Cortex of kidney (tissue), 1 donor: ENCODE measurements at places on chromosomes 2 and 18.

DNA sequence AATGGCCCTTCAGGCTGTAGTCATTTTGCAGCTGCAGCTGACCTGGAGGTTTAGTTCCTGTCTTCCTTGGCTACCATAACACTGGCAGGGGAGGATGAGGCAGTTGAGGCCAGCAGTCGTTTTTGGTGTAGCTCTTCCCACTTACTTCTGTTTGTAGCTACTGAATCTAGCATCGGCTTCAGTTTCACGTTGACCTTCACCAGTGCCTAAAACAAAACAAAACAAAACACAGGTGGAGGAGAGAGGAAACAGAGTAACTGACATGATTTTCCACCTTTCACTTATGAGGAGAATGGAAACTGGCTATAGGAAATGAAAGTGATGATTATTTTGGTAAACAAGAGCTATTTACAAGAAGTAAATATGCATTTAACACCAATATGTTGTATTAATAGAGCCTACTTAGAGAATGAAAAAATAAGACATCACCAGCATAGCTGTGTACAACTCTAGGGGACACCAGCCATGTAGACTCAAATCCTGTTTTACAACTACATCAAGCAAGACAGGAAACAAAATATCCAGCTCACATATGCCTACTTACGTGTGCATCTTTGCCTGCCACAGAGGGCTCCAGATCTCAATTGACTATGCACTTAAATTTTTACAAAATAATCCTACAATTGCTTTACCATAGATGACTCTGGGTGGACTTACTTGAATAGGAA lies 236.9 kb downstream of the AGPS start:
- no peak for DNase-seq

GRCh38 chr2:67318993-67319481 lies 78.1 kb upstream of the ETAA1 start:
- no peak for DNase-seq

GRCh38 chr2:10395893-10396292 lies 52.2 kb downstream of the ODC1 start:
- DNase-seq, result no peak

- no peak for DNase-seq
Measured at GRCh38 chr2:140416577-140416976, 1636.4 kb upstream of the NXPH2 start.

- no peak for DNase-seq
Measured at GRCh38 chr2:156653675-156654074, 217.5 kb downstream of the GPD2 start.

GRCh38 chr2:24508878-24509277 lies 17.8 kb downstream of the NCOA1 start:
- no peak for DNase-seq

DNA sequence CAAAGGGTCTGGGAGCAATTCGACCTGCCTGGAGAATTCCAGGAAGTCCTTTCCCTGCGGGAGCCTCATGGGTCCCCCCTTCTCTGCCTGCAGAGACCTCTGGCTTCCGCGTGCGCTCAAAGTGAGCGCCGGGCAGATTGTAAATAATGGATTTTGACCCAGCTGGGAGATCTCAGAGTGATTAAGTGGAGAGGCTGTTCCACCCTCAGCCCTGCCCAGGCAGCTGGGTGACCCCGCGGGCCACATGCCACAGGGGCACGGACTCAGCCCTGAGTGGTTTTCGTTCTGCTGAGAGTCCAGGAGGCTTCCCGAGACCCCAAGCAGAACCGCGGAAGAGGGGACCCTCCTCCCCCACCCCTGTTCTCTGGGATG lies 1.2 kb downstream of the KCNG2 start:
- no peak for DNase-seq

DNA sequence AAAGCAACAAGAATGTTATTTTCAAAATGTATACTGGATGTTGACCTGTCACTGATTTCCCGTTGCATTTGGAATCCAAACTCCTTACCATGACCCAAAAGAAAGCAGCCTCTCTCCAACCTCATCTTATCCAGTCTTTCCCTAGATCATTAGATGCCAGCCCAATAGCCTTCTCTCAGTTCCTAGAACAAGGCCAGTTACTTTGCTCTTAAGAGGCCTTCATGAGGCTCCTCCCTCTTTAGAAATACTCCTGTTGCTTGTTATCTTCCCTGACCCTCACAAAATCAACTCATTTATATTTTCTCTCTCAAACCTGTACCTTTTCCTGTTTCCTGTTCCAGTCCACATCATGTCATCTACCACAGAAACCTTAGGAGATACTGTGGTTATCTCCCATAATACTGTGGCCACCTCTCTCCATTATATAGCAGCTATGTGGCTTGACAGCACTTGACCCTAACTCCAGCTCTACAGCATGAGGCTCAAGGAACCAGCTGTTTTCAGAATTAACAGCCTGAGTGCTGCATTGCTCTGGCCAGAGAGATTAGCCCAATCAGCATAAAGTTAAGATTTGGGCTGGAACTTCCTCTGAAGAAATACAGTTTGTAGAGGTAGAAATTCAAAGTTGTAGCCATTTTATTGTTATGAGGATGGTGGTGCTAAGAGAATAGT lies 22.8 kb downstream of the SRBD1 start:
- DNase-seq, result no peak

GRCh38 chr2:236446521-236446920 lies 123.1 kb upstream of the ACKR3 start:
- no peak for DNase-seq

DNA sequence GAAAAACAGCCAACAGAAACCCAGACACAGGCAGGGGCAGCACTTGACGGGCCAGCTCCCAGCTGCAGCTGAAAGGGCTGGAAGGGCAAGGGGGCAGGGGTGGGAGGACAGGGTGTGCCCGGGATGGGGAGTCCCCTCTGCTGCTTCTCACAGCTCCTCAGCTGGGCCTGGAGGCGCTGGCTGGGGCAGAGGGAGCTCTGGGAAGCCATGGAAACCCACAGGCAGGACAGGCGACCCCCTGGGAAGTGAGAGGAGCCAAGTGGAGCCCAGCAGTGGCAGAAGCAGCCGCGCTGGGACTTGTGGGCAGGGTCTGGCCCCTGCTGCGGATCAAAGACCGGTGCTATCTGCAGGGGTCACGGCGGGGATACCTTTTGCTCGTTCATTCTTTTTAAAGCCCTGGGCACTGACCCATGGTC lies 20.7 kb downstream of the OTOF start:
- DNase-seq, result no peak

DNA sequence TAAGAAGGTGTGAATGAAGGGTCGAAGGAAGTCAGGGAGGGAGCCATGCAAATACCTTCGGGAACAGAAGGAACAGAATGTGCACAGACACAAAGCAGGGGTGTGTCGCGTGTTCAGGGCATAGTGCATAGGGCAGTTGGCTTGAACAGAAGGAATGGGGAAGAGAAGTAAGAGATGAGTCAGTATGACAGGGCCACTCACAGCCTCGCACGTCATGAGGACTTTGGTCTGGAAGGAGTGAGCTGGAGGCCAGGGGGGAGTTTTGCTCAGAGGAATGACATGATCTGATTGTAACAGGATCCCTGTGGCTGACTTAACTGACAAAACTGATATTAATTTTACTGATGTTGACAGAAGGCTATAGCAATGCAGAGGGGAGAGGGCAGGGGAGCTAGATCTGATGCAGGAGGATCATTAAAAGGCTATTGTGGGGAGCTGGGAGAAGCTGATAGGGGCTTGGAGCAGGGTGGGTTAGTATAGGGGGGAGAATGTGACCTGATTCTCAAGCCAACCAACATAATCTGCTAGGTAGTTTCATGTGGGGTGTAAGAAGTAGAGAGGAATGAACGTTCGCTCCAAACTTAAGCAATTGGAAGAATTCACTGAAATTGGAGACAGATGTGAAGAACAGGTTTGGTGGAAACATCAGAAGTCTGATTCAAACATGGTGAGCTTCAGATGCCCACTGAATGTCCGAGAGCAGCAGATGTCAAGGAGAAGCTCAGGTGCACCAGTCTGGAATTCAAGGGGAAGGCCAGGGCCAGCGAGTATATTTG lies 60.4 kb upstream of the COPS8 start:
- no peak for DNase-seq

GRCh38 chr2:46499392-46499785 lies 20.0 kb downstream of the TMEM247 start:
- DNase-seq, result no peak

GRCh38 chr2:240636563-240637115 lies 11.4 kb downstream of the GPR35 start:
- no peak for DNase-seq

DNA sequence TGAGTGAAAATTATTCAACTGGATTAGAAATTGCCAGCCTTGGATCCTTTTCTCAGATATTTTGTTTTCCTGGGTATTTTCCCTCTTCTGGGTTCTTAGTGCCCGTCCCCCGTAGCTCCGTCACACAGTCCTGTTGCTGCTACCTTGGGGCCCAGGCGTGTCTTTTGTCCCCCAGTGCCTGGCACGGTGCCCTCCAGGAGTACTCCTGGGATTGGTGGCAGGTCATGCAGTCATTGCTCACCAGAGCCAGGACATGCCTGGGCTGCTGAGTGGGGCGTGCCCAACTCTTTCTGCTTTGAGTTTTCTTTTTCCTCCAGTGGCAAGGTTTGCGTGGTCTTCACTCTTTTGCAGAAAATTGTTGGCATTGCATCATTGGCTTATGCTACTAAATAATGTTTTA lies 275.2 kb downstream of the AGAP1 start:
- no peak for DNase-seq

DNA sequence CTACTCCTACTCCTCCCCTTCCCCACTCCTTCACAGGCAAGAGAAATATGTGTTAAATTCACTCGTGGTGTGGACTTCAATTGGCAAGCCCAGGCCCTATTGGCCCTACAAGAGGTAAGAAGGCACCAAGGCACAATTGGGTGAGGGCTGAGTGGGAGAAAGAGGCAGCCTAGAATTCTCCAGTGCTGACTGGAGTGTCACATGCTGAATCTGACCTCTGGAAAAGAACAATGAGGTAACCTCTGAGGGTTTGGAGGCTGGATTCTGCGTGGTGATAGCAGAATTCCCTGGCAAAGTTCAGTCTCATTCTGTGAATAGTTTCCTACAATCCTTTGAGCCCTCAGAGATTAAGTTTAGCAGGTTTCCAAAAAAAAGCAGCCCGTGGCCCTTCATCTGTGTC lies 6.9 kb downstream of the CENPA start:
- DNase-seq, result no peak

DNA sequence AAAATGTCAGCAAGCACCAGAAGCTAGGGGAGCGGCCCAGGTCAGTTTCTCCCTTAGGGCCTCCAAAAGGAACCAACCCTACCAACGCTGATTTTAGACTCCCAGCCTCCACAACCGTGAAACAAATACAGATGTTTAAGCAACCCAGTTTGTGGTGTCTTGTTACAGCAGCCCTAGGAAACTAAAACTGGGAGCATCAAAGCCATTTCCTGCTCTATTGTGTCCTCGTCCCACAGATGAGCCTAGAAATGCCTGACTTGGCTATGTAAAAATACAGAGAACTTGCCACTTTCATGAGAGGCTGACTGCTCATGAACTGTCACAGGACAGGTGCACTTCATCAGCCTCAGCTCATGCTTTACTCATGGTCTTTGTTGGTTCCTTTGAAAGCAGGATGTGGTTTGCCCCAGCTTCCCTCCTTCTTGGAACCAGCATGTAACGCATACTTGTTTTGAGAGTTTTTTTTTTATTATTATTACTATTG lies 97.6 kb upstream of the SLC39A10 start:
- no peak for DNase-seq

DNA sequence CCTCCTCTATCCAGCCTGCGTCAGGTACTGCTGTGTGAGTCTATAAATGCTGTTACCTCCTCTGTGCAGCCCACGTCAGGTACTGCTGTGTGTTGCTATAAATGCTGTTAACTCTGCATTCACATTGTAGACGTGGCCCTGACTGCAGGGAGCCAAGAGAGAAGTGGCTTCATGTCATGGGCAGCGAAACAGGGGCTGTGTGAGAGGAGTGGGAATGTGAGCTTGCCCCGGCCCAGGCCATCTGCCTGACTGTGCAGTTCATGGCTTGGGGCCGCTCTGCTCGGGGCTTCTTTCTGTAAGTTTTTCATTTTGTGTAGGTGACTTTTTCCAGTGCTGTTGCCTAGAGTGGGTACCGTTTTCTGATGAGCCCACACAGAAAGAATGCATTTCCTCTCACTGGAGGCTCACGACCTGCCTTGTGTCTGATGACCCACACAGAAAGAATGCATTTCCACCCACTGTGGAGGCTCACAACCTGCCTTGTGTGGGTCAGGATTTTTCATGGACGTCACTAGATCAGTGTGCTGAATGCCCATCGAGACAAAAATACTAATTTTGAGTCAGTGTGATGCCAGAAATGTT lies 104.5 kb downstream of the SNTG2 start:
- no peak for DNase-seq

DNA sequence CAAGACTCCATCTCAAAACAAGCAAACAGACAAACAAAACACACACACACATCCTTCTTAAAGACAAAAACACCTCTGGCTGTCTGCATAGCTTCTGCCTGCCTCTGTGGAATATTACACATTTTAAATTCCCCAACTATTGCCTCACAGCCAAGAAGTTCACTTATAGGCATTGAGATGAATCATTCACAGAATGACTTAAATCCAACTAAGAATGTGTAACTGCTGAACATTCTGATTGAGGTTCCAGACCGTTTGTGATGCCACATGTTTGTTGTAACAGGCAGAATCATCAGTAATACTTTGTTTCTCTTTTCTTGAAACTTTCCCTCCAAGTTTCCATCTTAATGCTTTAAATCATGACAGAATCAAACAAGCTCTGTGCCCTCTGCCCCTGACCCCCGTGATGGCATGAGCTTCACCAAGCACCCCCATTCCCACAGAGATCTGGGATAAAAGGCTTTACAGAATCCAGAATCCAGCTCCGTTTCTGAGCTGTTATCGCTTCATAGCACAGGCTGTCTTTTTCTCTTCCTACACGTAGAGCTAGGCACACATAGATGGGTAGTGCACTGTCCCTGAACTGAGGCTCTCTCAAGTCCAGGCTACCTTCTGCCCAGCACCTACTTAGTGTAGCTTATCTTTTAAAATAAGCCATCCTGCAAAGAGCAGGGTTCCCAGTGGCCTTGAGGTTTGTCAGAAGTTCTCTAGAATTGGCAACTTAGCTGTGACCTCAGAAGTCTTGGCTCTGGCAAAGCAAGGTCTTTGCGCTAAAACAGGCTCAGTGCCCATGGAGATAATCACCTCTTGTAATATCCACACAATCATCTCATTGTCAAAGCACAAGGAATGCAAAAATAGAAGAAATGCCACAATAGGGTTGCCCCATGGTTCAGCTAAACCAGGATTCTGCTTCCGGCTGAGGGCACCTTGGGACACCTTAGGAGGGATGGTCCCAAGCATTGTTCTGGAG lies 32.9 kb downstream of the EPAS1 start:
- DNase-seq, result no peak
